Effector memory CD8-positive, alpha-beta T cell (primary cell): ENCODE measurements at places on chromosomes 13 and 19.
A peak's percentile ranks its signal among the peaks of the same experiment; 100 is the strongest.

GRCh38 chr19:2227415-2228156 is 8.5 kb downstream of the PLEKHJ1 start:
- no peak for DNase-seq

DNA sequence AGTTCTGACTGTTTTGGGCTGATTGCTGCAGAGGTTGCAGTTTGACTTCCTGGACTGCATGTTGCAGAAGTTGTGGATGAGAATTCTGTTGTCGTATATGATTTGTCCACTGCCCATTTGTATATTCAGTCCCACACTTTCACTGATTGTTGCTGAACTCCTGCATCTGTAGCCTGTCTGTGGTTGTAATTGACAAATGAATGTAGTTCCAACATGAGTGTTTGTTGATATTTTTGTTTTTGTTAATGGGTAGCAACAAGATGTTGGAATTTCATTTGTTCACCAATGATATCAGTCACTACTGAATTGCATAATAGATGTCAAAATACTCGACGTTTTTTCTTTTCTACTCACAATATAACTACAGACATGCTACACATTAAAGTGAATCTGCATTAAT is 533.9 kb downstream of the DCT start:
- no peak for DNase-seq

DNA sequence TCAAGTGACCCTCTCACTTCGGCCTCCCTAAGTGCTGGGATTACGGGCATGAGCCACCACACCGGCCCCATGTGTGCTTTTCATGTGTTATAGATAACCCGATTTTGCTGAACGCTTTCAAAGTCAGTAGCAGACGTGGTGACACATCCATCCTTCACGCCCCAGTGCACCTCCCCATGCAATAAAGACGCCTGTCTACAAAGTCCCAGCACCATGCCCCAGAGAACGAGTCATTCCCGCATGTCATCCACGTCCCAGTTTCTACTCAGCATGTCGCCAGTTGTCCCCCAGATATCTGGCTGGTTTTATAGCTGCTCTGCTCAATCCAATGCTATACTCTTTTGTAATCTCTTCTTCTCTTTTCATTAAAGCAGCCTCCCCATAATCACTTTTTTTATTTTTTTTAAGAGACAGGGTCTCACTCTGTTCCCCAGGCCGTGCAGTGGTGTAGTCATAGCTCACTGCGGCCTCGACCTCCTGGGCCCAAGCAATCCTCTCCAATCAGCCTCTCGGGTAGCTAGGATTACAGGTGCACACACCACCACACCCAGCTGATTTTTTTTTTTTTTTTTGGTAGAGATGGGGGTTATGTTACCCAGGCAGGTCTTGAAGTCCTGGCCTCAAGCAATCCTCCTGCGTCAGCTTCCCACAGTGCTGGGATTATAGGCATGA is 42.5 kb downstream of the DNM2 start:
- peak; percentile 16 for DNase-seq

GRCh38 chr13:109154546-109154945 is 525.1 kb downstream of the MYO16 start:
- no peak for DNase-seq

DNA sequence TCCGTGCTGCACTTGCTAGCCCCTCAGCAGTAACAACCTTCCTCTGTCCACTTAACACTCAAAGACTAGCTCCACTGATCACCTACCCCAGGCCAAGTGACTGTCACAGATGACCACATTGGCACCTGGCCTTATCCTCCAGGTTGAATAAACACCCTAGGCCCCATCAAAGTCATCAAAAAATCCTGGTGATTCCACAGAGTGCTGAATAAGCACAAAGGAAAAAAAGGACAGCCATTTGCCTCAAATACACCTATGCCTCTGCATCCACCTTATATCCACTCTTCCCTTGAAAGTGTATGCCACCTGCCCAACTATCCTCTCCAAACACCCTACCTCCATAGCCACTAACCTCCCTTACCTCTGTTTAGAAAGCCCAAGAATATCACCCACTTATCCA is 2.7 kb downstream of the ZNF154 start:
- no peak for DNase-seq

GRCh38 chr19:13093407-13094105 is 9.1 kb downstream of the LYL1 start:
- peak; percentile 78 for DNase-seq

DNA sequence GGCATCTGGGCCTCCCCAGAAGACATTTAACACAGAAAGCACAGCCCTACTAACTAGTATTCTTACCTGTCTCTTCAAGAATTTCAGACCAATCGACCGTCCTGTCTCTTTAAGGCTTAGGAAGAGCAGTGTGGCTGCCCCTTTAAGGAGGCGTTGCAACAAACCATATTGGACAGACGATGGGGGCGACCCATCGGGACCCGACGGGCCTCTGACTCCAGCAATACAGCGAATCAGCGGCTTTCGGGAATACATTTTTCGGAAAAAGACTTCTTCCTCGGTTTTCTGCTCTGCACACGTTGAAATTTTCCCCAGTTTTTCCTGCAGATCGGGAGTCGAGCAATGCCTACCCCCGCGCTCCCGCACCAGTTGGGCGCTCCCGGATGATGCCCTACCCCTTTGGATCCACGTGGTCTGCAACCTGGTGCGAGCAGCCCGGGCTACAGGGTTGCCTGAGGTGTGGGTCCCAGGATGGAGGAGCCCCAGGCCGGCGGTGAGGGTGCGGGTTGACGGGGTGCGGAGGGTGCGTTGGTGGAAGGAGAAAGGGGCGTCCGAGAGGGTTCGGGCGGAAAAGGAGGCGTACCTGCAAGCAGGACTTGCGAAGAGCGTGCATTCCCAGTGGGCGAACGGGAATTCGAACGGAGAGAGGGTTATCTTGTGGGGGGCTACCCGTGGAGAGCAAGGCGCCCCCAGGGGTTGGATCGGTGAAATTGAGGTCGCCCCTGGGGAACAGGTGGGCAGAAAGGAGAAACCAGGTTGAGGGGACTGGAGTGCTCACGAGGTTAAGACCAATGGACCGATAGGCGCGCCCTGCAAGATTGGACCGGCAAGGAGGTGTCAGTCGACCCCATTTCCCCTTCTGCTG is at the start of gene POLR1G:
TSS of gene POLR1G (plus strand) at position 419 of the 865 bp plus-strand sequence. CDS start at position 472, 53 bp downstream.
- DNase-seq: peak; percentile 68

GRCh38 chr13:98581971-98582702 is 5.2 kb upstream of the STK24 start:
- DNase-seq: no peak

- DNase-seq: no peak
These were observed 12.4 kb upstream of the SIGLEC12 start for GRCh38 chr19:51513968-51514367.

DNA sequence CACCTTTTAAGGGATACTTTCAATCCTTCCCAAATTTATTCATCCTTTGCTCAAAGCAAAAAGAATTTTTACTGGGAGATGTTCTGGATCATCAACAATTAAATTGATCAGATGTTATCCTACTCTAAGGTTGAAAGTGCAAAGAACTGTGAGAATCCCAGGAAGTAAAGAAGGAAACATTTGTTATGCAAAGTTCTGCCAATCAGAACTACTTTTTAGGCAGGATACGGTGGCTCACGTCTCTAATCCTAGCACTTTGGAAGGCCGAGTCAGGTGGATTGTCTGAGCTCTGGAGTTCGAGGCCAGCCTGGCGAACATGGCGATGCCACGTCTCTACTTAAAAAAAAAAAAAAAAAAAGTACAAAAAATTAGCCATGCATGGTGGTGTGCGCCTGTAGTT is 882.3 kb downstream of the DIAPH3 start:
- no peak for DNase-seq

GRCh38 chr13:23509781-23510543 is 60.2 kb upstream of the TNFRSF19 start:
- DNase-seq: no peak

GRCh38 chr19:50835785-50836542 is 2.6 kb upstream of the KLK15 start:
- peak; percentile 36 for DNase-seq

DNA sequence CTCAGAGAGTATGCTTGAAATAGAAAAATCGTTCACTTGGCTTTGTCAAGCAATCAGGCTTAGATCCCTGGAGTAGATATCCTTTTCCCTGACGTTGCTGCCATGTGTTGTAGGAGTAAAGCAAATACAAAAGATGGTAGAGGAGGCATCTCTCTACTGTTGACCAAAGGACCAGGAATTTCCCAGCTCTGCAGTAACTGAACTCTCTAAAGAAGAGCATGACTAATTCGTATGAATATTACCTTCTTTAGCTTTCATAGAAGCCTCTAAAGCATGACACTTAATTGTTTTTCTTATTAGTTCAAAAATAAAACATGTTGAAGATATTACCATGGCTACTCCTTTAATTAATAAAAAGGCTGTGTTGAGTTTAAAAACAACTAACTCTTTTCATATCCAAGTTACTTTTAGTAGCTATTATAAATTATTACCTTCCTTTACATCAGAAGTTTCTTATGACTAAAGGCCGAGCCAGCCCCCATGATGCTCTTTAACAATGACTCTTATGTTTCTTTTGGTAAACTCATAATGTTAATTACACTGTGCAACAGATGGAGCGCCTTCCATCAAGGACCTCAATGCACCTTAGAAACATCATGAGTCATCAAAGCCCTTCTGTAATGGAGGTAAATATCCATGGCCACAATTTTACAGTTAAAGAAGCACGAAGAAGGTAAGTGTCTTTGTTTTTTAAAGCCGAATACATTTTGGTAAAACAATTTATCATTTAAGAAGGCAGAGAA is 352.4 kb downstream of the KLF5 start:
- no peak for DNase-seq
